ENCODE measurements at places on chromosomes 4 and X.

- no peak for DNase-seq
Measured at GRCh38 chr4:168021666-168022065, 70.7 kb upstream of the ANXA10 start.

DNA sequence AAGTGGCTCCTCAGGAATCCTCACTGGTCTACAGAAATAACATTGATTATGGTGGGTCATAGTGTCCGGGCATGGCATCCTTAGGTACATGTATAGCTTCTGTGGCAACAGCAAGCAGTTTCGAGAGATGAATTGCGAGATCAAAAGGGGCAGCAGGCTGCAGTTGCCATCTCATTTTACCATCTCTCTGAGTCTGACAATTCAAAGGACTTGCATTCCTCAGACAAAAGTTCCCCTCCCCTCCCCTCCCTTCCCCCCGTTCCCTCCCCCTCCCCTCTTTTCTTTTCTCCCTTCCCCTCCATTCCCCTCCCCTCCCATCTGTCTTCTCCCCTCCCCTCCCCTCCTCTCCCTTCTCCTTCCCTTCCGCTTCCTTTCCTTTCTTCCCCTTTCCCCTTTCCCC is 70.2 kb downstream of the MTNR1A start:
- no peak for DNase-seq

DNA sequence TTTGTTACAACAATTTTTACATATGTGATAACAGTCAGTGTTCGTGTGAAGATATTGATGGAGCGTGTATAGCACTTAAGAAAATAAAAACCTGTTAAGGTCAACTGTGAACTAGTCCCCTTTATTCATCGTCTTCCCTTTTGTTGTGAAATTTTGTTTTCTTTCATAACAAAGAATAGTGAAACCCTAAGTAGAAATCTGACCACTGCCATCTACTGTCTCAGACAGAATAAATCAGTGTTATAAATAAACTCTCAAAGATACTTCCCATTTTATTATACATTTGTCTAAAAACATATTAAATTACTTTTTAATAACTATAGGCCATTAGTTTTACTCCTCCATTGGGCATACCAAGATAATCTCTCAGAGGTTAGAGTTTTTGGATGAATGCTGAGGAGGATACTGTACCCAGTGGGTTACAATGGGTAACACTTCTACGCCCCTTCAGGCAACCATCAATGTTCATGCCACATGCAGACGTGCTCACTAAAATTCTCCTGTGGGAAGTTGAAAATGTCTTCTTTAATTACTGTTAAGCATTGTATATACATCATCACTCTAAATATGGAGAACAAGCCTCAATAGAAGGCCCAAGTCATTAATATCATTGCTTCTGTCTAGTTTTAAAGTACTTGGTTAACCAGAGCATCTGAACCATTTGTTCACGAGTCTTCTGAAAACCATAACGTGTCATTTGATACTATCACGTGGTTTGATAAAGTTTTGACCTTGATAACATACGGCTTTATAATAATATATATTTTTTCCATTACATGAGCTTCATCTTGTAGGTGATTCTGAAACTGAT is 171.2 kb downstream of the TMA16 start:
- DNase-seq, result no peak

DNA sequence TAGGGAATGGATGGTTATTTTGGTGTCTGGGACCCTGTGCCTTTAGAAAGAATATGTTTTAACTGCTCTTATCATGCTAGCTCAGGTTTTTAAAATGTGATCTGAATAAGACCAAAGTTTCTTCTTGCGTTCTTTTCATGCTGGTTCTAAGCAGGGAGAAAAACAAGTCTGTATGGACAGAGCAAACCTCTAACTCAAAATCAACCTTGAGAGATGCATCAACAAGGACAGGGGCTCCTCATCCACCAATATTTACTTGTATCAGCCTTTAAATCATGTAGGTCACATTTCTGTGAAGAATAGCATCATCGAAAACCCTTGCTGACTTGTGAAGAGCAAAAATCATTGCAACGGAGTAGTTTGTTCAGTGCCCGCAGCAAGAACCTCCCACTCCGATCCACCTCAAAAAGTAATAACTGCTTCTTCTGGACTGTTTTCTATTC is 1.2 kb downstream of the ATP10D start:
- no peak for DNase-seq

- no peak for DNase-seq
Measured at GRCh38 chr4:150581056-150581605, 820 bp upstream of the MAB21L2 start.

GRCh38 chrX:1592470-1593142 is 1.2 kb downstream of the AKAP17A start:
- DNase-seq, result no peak

DNA sequence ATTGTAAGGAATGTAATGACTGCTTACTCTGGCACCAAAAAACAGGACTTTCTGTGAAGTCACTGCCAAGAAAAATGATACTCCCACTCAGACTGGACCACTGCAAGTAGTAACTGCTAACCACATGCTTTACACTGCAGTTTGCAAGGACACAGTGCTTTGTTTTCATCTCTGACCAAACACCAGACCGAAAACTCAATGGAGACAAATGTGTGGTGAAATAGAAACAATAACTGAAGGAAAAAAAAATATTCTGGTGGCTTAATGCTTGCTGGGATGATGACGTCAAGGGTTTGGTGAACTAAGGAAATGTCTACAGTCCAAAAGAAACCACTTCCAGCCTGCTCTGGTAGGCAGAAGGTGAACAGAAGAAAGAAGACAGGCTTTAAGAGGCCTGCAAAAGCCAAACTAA is 13.2 kb downstream of the GPC4 start:
- no peak for DNase-seq

- no peak for DNase-seq
Measured at GRCh38 chr4:130110189-130110588, 1014.2 kb downstream of the C4orf33 start.

DNA sequence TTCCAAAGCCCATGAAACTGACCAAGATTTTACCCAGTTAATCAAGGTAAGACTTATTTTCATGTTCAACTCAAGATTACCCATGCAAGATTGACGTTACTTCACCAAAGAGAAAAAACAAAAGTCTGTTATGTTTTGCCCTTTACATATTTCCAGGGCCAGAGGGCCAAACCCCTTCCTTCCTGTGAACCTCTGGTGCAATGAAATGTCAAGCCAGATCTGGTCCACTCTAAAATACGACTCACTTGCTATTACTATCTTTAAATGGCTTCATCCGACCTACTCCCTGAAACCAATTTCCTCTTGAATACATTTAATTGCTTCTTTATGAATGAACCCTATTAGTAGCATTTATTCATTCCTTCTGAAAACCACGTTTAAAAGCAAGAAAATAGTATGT is 33.0 kb downstream of the TSPAN5 start:
- no peak for DNase-seq

DNA sequence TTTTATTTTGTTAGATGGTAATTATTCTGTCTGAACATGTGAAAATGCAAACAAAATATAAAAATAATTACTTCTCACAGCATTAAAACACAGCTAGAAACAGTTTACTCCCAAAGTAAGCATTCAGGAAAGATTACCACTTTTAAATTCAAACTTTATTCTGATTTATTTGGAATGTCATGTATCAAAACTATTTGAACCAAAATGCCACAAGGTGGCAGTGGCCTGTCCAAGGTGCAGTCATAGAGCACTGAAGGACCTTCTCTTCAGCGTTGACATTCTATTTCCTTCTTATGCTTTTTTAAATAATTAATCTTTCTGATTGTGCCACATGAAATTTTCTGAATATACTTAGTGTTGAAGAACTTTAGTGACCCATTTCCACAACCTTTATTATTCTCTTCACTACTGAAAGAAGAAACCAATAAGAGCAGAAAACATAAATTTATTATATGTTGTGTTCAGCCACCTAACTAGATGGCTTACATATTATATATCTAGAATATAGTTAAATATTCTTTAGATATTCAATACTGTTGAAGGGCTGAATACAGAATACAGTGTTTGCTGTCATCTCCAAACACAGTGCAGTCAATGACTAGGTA is 283.6 kb downstream of the CFAP299 start:
- no peak for DNase-seq

All from CD4-positive, alpha-beta T cell treated with Interleukin-2 at 100 ng/mL for 4 hours (primary cell).